Fibroblast of the aortic adventitia (primary cell): ENCODE measurements at places on chromosomes 11 and 22. TPM values are rescaled to one million over a fixed set of nuclear protein-coding genes. Genes with fewer than 3 reads are reported as not detected.

Gene LUZP2
- total RNA-seq: 0.74 and 20.6 TPM in 2 replicates

Gene PTPRCAP
- 0.41 and 0.45 TPM in 2 replicates for total RNA-seq

Gene PRAME
- total RNA-seq: 0.54 TPM in 1 of 2 replicates, not detected in the other

Gene CDON
- 54.4 and 66.6 TPM in 2 replicates for total RNA-seq

Gene GAB4
- total RNA-seq: not detected in 2 replicates

Gene NEFH
- 0.49 and 0.54 TPM in 2 replicates for total RNA-seq

Gene TSGA10IP
- total RNA-seq: not detected in 2 replicates

Gene NAA40
- 13.3 and 15.4 TPM in 2 replicates for total RNA-seq

Gene FOSL1
- total RNA-seq: 11.4 and 73.9 TPM in 2 replicates

Gene DEFB131B
- total RNA-seq: not detected in 2 replicates

Gene RASD2
- 0.09 TPM in 1 of 2 replicates, not detected in the other for total RNA-seq

Gene SAA2
- not detected in 2 replicates for total RNA-seq

Gene FDXACB1
- 0.98 and 3.7 TPM in 2 replicates for total RNA-seq

Gene EIF3L
- total RNA-seq: 181 and 457 TPM in 2 replicates

Gene OR2AG2
- total RNA-seq: 0.09 and 0.33 TPM in 2 replicates

Gene LDHAL6A
- total RNA-seq: not detected in 2 replicates

Gene RAC2
- total RNA-seq: 5.6 and 14.4 TPM in 2 replicates

Gene LRRC4C
- total RNA-seq: 0.08 and 0.27 TPM in 2 replicates

Gene MMP13
- not detected in 2 replicates for total RNA-seq

Gene SEC14L3
- not detected in 2 replicates for total RNA-seq

Gene GPR83
- not detected in 2 replicates for total RNA-seq

Gene FREY1
- total RNA-seq: 1.6 TPM in 1 of 2 replicates, not detected in the other

Gene GRM5
- under 0.01 TPM in 1 of 2 replicates, not detected in the other for total RNA-seq

Gene FZD4
- 50.2 and 63.9 TPM in 2 replicates for total RNA-seq

Gene LAYN
- 34.2 and 48.7 TPM in 2 replicates for total RNA-seq

Gene CHRM1
- total RNA-seq: not detected in 2 replicates

Gene GUCY1A2
- total RNA-seq: 1.1 and 1.6 TPM in 2 replicates

Gene FOLR3
- total RNA-seq: 0.90 TPM in 1 of 2 replicates, not detected in the other

Gene SCGB1D2
- total RNA-seq: not detected in 2 replicates

Gene KCNJ4
- not detected in 2 replicates for total RNA-seq

Gene FERMT3
- 7.0 and 7.2 TPM in 2 replicates for total RNA-seq

Gene DNAJB7
- total RNA-seq: not detected in 2 replicates

Gene C22orf42
- not detected in 2 replicates for total RNA-seq

Gene SMTN
- total RNA-seq: 35.2 and 63.5 TPM in 2 replicates

Gene NOX4
- total RNA-seq: 1.4 and 2.5 TPM in 2 replicates

Gene CREB3L1
- total RNA-seq: 31.6 and 37.5 TPM in 2 replicates

Gene QSER1
- total RNA-seq: 18.8 and 38.1 TPM in 2 replicates

Gene HEPN1
- not detected in 2 replicates for total RNA-seq

Gene OR51G2
- not detected in 2 replicates for total RNA-seq

Gene MS4A15
- not detected in 2 replicates for total RNA-seq

Gene TRIM49
- not detected in 2 replicates for total RNA-seq

Gene NXPE4
- not detected in 2 replicates for total RNA-seq

Gene DRG1
- 74.3 and 89.4 TPM in 2 replicates for total RNA-seq

Gene PRDM11
- total RNA-seq: 3.4 and 5.3 TPM in 2 replicates

Gene HTR3A
- total RNA-seq: not detected in 2 replicates

Gene SLC22A9
- total RNA-seq: not detected in 2 replicates

Gene OVOL1
- not detected in 2 replicates for total RNA-seq
